AG08396 (cell line): ENCODE measurements at places on chromosomes 3 and 15.
A peak's percentile ranks its signal among the peaks of the same experiment; 100 is the strongest.

- no peak for DNase-seq
Observed at GRCh38 chr3:11668243-11669235, 24.8 kb upstream of the VGLL4 start.

GRCh38 chr15:72509484-72509883 lies 35.4 kb downstream of the ARIH1 start:
- no peak for DNase-seq

DNA sequence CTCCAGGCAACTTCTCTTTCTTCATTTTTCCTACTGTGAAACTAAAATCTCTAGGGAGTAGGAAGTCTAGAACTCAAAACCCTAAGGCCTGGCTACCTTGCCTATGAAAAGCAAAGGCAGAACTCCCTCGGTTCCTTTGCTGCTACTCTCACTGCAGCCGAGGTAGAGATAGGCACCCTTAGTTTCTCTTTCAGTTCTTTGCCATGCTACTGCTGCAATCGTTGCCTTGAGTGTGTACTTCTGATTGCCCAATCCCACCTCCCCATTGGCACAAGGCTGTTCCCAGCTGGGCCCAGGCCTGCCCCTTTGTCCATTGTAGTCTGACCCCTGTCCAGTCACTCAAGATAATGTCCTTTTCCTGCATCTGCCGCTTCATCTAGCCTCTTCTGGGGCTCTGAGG lies 92.3 kb upstream of the MRPS22 start:
- DNase-seq, result peak; percentile 27

DNA sequence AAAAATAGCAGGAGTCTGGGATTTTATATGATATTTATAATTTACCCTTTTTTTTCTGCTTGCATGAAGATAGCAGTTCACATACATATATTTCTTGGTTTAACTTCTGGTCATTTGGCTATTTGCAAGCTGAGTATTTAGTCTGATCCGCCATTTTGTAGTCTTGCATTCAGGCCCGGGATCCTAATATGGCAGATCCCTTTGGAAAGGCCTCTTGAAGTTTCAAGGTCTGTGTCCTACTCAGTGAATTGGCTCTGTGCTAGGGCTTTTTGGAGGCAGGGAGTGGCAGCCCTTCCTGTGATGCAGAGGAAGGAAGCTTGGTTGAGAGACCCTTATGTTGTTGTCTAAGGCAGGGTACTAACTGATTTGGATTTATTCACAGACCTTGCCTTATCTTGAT lies 2.9 kb downstream of the SNRPN start:
- no peak for DNase-seq

DNA sequence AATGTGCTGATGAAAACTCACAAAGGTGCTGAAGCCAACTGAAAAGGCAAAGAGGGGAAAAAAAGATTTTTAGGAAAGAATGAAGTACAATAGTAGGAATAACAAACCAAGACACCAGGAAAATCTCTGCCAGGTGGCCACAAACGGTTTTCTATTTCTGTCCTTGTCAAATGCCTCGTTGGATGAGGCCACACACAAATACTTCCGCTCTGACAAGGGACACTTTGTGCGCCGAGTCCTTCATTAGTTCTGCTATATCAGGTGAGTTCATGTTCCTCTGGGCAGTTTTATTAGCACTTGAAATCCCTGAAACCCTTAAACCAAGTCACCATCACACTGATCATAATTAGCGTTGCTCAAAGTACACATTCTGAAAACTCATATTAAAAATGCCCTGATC lies 373.1 kb downstream of the VPS13C start:
- no peak for DNase-seq

GRCh38 chr3:171878461-171879225 lies 35.5 kb downstream of the TMEM212 start:
- peak; percentile 12 for DNase-seq

DNA sequence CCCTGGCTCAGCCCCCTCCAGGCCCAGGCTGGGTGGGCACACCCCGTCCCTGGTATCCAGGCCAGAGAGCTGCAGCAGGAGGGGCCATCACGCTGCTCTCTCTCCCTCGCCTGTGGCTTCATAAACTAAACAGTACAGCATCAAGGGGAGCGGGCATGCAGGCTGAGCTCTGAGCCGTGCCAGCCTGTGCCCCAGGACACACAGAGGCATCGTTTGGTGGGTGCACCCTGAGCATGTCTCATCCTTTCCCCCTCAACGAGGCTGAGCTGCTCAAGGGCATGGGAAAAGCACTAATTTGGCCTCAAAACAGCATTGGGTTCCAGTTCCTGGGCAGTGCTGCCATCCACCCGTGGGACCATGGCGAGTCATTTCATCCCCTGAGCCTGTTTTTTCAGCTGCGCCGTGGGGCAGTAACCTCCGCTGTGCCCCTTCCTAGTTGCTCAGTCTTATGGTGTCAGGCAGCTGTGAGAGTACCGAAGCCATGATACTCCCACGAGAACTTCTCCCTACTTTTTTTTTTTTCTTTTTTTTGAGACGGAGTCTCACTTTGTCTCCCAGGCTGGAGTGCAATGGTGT lies 79.6 kb downstream of the CPN2 start:
- no peak for DNase-seq

GRCh38 chr3:20769430-20769829 lies 583.4 kb upstream of the SGO1 start:
- DNase-seq, result no peak

GRCh38 chr15:99275061-99275460 lies 23.8 kb downstream of the LRRC28 start:
- no peak for DNase-seq

- DNase-seq, result no peak
Observed at GRCh38 chr15:68411735-68412134, 20.2 kb downstream of the ITGA11 start.

GRCh38 chr3:63295356-63295755 lies 17.2 kb downstream of the SYNPR start:
- DNase-seq, result no peak

- DNase-seq, result peak; percentile 72
Observed at GRCh38 chr3:16060945-16061344, 113.5 kb upstream of the GALNT15 start.

- no peak for DNase-seq
Observed at GRCh38 chr3:13411186-13411860, 8.8 kb downstream of the NUP210 start.

GRCh38 chr3:183492849-183493179 lies 62.7 kb downstream of the KLHL6 start:
- no peak for DNase-seq

- DNase-seq, result no peak
Observed at GRCh38 chr3:35305406-35305805, 333.9 kb upstream of the ARPP21 start.

GRCh38 chr15:40081691-40082194 lies 26.9 kb downstream of the BMF start:
- peak; percentile 73 for DNase-seq

DNA sequence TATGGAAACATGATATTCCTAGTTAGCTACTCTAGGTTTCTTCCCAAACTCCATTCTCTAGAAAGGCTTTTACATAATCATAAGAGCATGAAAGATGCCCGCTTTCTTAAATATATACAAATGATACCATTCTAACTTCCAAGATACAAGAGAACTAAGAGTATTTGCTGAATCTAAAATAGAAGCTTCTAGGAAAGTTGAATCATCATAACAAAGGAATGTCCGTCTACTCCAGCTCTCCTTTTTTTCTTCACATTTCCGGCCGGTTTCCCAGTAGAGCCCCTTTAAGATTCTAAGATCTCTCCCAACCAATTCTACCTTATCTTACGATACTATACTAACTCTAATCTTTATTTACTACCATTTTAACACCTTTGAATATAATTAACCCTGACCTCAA lies 60.1 kb downstream of the RAD18 start:
- no peak for DNase-seq
